ENCODE measurements at places on chromosomes 3 and 15.

DNA sequence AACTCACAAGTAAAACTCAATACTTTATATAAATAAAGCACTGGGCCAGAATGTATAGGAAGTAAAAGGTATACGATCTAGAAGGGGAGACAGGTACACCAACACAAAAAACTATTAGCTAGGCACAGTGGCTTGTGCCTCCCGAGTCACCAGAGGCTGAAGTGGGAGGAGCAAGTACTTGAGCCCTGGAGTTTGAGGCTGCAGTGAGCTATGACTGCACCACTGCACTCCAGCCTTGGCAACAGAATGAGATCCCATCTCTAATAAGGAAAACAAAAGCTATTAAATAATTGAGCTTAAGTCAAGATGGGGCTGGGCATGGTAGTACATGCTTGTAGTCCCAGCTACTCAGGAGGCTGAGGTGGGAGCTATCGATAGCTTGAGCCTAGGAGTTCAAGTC is 17.0 kb downstream of the PIK3CB start:
- DNase-seq = no peak

GRCh38 chr15:98744506-98744905 is 96.2 kb downstream of the IGF1R start:
- no peak for DNase-seq

DNA sequence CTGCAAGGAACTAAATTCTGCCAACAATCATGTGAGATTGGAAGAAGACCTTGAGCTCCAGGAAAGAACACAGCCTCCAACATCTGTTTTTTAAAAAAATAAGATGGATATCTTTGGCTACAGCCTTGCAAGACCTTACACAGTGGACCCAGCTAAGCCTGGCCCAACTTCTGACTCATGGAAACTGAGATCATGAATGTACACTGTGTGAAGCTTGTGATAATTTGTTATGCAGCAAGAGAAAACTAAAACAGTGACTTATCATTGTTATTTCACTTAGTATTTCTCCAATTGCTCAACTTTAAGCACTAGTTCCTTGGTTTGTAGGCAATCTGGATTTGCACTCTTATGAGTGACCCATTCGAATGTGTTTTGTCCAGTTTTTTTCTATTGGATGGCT is 29.3 kb downstream of the SHQ1 start:
- DNase-seq = no peak

DNA sequence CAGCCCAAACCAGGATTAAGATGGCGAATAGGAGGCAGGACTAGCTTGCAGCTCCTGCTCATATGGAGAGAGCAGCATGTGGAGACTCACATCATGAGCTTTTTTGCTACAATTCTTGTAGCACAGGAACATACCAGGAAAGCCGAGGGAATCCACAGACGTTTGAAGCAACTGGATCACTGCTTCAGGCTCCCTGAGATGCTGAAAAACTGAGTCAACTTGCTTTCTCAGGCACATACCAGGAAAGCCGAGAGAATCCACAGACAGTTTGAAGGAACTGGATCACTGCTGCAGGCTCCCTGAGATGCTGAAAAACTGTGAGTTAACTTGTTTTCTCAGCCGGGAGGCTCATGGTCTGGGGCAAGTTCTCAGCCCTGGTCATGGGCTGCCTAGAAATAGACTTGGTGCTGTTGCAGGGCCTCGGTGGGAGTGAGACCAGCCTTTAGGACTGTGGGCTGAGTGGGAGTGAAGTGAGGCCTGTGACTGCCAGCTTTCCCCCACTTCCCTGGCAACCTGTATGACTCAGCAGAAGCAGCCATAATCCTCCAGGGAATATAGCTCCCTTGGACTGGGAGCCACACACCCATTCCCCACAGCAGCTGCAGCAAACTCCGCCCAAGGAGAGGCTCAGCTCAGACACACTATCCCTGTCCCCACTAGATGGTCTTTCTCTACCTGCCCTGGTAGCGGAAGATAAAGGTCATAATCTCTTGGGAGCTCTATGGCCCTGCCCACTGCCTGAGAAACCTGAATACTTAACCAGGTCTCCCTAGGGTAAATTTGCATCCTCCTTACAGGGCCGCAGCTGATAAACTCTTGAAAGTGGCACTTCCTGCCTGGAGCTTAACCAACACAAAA is 51.9 kb upstream of the PFN2 start:
- no peak for DNase-seq

GRCh38 chr3:112093180-112093522 is 7.0 kb downstream of the C3orf52 start:
- no peak for DNase-seq

- DNase-seq = no peak
Observed at GRCh38 chr3:163812006-163812405, 1266.3 kb downstream of the SI start.

DNA sequence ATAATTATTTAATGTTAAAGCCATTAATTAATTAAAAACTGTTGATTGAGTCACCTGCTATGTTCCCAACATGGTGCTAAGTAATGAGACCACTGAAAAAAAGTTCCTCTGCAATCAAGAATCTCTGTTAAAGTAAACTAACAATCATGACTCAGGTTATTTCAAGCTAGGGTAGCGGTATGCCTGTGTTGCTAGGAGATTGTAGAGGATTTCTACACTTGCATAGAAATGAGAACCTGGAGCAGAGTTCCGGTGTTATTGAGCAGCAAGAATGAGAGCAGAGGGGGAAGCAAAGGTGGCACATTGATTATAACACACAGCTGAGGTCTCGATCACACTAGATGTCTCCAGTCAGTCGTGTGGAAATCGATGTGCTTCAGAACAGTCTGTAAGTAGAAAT is 41.4 kb downstream of the C3orf85 start:
- DNase-seq = no peak

- DNase-seq = peak; percentile 51
Observed at GRCh38 chr3:126208606-126209256, 28.3 kb upstream of the ALDH1L1 start.

DNA sequence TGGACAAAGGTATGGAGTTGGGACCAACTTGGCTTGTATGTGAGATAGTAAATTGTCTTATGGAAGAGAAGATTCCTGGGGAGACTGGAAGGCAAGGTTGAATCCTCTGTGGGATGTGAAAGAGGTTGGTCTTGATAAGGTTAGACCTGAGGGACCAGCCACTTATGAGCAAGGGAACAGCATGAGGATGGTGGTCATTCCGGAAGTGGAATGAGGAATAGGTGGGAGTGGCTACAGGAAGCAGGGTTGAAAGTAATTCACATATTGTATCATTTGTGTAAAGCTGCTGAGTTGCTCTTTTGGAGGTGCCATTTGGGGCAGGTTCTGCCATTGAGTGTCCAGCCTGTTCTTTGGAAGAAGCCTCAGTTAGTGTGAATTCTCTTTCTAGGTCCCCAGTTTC is 13.2 kb downstream of the USP13 start:
- DNase-seq = no peak

DNA sequence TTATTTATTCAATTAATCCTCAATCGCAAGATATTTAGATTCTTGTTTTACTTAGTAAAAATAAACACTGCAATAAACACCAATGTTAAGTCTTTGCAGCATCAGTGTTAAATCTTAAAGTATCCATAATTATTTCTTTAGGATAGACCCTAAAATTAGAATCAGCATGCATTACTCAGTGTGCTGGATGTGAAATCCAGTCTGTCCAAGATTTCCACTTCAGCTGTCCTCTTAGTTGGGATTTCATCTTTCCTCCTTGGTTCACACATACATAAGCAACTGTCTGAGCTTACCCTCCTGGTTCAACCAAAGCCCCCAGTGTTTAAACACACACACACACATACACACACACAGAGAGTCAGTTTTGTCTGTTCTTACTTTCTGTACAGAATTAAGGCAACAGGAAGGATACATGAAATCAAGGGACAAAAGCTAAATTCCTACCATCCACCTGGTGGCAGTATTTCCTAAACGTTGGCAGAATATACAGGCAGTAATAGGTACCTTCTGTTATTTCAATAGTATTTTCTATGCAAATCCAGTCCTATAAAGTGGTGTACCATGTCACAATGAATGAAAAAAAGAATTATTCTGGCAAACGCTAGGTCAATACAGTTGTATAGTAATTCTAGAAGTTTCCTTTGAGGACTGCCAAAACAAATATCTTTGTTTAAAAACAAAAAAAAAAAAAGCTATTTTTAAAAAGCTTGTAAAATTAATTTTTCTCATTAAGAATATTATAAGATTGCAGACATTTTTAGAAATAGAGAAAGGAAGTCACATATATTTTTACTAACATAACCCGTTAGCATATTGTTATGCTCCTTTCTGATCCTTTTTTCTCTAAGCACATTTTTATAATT is 27.3 kb upstream of the DMXL2 start:
- peak; percentile 49 for DNase-seq

- DNase-seq = no peak
Observed at GRCh38 chr3:129003578-129004112, 2.5 kb downstream of the EFCC1 start.

- no peak for DNase-seq
Observed at GRCh38 chr3:153889905-153890334, 231.3 kb upstream of the ARHGEF26 start.

- DNase-seq = no peak
Observed at GRCh38 chr15:63491979-63492378, 12.4 kb upstream of the USP3 start.

- no peak for DNase-seq
Observed at GRCh38 chr15:71128939-71129562, 13.8 kb downstream of the THSD4 start.

DNA sequence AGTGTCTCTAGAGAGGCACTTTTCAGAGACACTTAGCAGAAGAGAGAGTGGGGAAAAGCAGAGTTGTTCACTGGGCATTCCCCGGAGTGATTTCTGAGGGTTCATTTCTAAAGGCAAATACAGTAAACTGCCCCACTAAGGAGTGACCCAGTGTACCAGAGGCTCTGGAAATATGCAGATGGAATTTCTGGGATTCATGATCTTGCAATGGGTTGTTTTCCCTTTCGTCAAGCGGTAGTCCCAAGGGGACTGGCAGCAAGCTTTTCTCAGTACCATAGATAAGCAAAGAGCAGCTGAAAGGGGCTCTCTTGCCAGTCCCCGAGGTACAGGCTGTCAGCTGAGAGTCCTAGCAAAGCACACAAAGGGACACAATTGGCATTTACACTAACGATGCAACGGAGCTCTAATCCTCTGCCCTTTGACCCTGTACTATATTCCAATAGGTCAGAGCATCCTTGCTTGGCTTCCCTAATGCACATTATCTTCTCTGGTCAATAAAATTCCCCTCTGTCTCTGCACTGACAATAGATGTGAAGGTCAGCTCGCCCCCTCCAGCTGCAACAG is 155.6 kb downstream of the SEMA6D start:
- peak; percentile 14 for DNase-seq

DNA sequence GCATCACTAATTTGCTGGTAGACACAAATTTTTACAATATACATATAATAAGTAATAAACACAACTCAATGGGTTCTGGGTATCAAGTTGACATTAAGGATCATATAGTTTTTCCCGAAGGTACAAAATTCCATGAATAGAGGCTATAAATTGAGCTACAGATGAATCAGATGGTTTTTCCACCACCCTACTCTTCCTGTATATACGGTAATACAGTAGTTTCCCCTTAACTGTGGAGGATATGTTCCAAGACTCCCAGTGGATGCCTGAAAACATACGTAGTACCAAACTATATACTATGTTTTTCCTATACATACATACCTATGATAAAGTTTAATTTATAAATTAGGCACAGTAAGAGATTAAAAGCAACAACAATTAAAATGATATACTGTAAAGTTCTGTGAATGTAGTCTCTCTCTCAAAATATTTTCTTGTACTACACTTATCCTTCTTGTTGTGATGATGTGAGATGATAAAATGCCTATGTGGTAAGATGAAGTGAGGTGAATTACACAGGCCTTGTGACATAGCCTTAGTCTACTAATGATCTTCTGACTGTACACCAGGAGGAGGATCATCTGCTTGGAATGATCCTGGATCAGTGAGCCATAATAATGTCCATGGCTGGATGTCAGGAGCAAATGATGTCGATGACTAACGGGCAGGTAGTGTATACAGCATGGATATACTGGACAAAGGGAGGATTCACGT is 116.7 kb downstream of the NR1I2 start:
- DNase-seq = no peak

- DNase-seq = no peak
Observed at GRCh38 chr3:61991706-61992105, 381.6 kb downstream of the FEZF2 start.

DNA sequence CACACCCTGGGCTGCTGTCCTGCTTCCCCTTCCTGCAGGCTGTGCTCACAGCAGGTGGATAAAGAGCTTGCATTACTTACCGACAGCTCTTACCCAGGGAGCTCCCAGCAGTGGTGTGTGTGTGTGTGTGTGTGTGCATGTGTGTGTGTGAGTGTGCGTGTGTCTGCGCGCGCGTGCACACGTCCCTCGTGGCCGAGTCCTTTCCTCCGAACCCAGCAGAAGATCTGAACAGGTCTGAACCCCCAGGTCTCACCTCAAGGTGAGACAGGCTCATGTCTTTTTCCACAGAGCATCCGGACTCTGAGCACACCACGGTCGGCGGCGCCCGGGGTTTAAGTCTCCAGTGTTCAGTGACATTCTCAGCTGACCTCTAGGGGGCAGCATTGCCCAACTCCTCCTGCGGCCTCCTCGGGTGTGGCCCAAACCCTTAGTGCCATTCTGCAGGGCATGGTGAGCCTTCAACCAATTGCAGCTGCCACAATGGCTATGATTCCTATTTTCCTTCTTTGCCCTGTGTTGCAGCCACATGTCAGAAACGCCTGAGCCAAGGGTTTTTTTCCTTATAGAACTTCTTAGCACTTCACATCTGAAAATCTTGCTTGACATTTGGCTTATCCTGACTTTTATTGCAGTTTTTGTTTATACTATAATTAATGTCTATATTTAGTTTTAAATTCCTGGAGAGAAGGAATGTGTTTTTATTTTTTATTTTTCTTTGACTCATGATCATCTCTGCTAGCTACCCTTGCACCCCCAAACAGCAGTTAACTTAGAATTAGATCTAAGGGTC is 64.1 kb upstream of the KLHL25 start:
- DNase-seq = peak; percentile 77

DNA sequence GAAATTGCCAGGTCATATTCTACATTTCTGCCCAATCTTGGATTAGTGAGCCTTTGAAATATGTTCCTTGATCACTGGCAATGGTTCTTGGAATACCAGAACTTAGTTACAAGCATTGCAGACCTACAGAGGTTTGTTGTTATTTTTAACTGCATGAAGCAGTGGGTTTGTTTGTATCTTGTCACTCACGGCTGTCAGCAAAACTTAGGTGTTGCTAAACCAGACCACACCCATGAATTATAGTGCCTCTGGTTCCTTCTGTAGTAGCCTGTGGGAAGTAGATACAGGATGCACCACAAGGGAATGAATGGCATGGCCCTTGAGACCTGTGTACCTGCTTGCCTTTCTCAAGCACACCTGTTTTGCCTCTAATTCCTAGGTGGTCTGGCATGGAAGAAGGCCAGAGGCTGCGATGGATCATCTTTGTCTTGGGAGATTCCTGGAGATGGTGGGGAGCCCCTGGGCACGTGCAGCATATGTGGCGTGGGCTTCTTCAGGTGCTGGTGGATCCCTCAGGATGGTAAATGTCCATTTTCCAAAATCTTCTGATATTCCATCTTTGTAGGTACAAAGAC is 138.8 kb downstream of the SNRPN start:
- no peak for DNase-seq

All from testis (tissue), 5 donors.